Activated CD8-positive, alpha-beta memory T cell treated with anti-CD3 and anti-CD28 coated beads for 24 hours (primary cell): ENCODE measurements at places on chromosomes 1 and 21.

- DNase-seq, result no peak
Observed at GRCh38 chr1:67133177-67133576, 1.6 kb downstream of the C1orf141 start.

DNA sequence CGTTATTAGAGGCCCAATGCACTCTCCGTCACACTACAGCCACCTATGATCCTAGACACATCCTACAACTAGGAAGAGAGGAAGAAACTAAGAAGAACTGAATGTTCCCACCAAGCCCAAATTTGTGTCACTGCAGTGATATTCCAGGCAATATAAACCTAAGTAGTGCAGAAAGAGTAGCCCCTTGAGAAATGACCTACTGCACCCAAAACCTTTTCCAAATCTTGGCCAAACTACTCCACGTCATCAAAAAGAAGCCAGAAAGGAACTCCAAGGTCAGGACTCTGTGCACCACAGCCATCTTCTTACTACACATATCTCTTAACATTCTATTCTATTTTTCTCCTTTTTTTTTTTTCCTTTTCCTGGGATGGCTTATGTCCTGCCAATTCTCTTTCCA, 60.2 kb downstream of the ADAMTS1 start:
- DNase-seq, result no peak

- no peak for DNase-seq
Observed at GRCh38 chr1:109396871-109397580, 692 bp downstream of the SORT1 start.

GRCh38 chr1:77230051-77230450, 10.8 kb upstream of the PIGK start:
- DNase-seq, result no peak

DNA sequence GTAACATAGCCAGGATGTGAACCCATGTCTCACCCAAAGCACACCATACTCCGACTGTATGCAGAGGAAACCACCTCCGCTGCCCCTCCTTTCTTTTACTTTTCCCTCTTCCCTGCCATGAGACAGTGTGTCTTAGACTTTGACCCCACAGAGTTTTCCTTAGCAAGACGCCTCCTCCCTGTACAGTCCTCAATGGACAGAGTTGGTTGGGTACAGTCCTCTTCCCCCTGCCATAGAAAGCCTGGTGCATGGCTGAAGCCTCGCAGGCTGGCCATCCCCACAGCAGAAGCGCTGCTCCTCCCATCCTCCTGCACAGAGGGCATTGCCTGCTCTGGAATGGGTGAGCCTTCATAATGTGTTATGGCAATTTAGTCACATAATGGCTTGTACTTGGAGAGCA, 127.9 kb downstream of the PLPP3 start:
- no peak for DNase-seq

GRCh38 chr1:9262096-9262986, 27.8 kb downstream of the H6PD start:
- DNase-seq, result no peak

- DNase-seq, result peak; percentile 32
Observed at GRCh38 chr1:29674627-29675326, 438.5 kb downstream of the PTPRU start.

- DNase-seq, result no peak
Observed at GRCh38 chr1:78834201-78834741, 172.3 kb downstream of the ADGRL4 start.
